Gastrocnemius medialis (tissue), 4 donors: ENCODE measurements at places on chromosomes 6 and 20.

GRCh38 chr6:12112540-12113189 is 100.6 kb downstream of the HIVEP1 start:
- DNase-seq, result no peak

DNA sequence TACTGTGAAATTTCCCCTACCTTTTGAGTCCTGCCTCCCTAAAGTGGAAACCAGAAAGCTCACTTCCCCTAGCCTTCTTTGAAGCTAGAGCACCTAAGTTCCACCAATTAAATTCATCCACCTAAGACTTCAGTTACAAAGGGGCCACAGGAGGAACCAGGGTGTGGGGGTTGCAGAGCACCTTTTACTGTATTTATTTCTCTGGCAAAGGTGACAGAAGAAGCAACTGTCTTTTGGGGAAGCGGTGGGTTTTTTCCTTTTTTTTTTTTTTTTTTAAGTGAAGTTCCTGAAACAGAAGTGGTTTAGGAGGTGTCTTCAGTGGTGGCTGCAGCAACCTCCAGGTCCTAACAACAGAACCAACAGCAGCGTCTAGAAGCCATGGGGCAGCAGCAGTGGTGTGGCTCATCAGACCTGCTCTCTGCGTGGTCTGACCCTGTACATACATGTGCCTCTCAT is 13.1 kb downstream of the PSMB9 start:
- DNase-seq, result no peak

GRCh38 chr6:82072751-82073150 is 174.8 kb downstream of the IBTK start:
- no peak for DNase-seq

GRCh38 chr6:150490586-150490985 is 109.1 kb upstream of the PLEKHG1 start:
- no peak for DNase-seq

GRCh38 chr6:56767892-56768531 is 125.3 kb upstream of the DST start:
- no peak for DNase-seq

- DNase-seq, result no peak
Measured at GRCh38 chr6:118875672-118876071, 18.3 kb upstream of the ASF1A start.

DNA sequence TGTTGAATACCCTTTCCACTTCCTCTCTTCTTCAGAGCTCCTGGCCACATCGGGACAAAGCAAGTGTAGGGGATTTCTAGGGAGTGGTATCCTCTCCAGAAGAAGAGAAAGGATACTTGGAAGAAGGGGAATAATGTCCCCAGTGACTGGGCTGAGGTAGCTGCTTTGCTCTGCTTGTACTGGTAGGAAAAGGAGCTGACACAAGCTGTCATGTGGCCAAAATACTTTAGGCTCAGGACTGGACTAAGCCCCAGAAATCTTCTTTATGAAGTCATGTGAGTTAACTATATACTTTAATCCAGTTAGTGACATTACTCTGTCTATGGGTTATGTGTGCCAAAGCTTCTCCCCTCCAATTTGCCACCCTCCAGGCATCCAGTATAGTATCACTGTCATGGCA is 40.5 kb downstream of the AKIRIN2 start:
- DNase-seq, result no peak

- no peak for DNase-seq
Measured at GRCh38 chr6:115704028-115704427, 356.7 kb downstream of the FRK start.

DNA sequence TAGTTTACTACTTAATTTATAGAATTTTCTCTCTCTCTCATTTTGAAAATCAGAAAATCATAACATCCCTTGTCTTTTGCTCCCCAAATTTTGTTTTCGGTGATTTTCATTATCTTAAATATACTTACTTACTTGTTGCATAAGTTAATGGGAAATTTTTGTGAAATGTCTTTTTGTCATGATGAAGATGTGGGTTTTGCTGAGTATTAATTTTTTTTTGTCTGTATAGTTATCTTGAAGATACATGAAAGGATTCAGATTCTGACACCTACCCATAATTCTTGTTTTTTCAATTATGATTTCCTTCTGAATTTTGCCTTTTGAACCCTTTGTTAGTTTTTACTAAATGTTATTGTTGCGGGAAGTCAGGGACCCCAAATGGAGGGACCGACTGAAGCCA is 817.9 kb downstream of the EYS start:
- DNase-seq, result no peak

DNA sequence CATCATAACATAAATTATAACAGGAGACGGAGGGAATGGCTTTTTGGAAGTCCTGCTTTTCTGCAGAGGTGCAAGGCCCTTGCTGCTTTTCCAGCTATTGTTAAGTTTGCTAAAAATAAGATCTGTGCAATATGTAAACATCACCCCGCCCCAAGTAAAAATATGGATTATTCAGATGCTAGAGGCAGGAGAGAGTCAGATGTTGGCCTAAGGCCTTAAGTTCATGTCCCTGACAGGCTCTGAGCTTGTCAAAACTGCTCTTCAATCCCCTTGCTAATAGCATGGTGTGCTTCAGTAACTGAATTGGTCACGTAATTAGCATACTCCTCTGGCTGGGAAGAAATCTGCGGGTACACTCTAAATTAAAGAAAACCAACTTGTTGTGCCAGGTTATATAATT is 147.5 kb downstream of the BMP2 start:
- no peak for DNase-seq

DNA sequence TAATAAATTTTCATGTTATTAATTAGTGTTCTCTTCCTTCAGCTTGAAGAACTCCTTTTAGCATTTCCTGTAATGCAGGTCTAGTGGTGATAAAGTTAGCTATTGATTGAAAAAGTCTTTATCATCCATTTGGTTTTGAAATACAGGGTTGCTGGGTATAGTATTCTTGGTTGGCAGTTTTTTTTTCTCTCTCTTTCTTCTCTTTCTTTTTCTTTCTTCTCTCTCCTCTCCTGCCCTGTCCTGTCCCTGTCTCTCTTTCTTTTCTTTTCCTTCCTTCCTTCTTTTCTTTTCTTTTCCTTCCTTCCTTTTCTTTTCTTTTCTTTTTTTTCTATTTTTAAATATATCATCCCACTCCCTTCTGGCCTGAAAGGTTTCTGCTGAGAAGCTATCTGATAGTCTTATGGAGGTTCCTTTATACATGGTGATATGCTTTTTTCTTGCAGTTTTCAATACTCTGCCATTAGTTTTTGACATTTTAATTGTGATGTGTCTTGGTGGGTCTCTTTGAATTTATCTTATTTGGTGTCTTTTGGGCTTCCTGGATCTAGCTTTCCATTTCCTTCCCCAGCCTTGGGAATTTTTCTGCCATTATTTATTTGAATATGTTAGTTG is 55.4 kb downstream of the CDC5L start:
- no peak for DNase-seq

DNA sequence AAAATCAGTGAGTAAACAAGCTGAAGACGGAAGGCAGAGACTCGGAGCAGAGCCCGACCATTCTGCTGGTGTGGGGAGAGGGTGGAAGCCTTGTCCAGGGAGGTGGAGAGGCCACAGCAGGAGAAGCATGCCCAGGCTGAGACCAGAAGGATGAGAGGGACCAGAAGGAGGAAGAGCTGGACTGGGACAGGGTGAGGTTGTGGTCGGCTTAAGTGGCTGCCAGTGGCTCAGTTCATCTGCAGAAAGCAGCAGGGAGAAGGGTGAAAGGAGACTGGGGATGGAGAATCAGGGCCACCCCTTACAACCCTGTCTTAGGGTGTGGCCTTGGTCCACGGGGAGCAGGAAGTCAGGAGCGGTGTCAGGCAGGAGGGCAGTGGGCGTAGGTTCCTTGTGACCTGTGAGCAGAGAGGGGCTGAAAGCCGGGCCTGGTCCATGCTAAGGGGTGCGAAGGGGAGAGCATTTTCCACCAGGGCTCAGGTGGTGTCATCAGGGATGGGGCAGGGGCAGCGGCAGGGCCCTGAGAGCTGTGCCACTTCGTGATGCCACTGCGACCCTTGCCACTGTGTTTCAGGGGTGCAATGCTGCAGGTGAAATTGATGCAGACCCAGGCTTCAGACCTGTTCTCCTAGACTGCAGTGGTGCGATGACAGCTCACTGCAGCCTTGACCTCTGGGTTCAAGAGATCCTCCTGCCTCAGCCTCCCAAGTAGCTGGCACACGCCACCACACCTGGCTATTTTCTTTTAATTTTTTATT is 81.1 kb downstream of the TTLL2 start:
- DNase-seq, result no peak

- no peak for DNase-seq
Measured at GRCh38 chr20:32635764-32636163, 38.0 kb downstream of the C20orf203 start.

DNA sequence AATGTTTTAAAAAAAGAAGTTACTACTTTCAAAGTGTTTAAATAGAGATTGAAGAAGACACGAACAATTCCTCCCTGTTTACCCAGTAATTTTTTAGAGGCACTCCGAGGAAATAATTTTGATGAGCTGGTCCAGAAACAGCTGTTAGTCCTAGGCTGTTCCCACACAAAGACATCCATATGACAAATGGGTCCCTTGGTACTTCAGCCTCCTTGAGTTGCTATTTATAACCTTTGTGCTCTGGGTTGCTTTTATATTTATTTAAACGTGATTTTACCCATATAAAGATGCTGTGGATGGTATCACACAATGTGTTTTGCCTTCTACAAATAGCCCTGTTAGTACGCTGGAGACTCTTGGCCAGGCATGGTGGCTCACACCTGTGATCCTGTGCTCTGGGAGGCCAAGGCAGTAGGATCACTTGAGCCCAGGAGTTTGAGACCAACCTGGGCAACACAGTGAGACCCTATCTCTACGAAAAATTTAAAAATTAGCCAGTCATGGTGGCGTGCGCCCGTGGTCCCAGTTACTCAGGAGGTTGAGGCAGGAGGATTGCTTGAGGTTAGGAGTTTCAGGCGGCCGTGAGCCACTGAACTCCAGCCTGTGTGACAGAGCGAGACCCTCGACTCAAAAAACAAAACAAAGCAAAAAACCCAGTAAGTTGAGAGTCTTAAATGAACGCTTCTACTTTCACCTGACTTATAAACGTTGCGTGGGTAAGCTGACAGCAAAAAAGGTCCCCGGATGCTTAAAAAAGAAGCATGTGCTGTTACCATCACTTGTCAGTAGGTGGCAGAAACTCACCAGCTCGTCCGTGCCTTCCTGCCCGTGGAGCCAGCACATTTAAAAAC is 56.9 kb upstream of the ARMH2 start:
- peak; percentile 31 for DNase-seq

GRCh38 chr6:106973018-106973835 is 1.3 kb downstream of the CD24 start:
- no peak for DNase-seq

DNA sequence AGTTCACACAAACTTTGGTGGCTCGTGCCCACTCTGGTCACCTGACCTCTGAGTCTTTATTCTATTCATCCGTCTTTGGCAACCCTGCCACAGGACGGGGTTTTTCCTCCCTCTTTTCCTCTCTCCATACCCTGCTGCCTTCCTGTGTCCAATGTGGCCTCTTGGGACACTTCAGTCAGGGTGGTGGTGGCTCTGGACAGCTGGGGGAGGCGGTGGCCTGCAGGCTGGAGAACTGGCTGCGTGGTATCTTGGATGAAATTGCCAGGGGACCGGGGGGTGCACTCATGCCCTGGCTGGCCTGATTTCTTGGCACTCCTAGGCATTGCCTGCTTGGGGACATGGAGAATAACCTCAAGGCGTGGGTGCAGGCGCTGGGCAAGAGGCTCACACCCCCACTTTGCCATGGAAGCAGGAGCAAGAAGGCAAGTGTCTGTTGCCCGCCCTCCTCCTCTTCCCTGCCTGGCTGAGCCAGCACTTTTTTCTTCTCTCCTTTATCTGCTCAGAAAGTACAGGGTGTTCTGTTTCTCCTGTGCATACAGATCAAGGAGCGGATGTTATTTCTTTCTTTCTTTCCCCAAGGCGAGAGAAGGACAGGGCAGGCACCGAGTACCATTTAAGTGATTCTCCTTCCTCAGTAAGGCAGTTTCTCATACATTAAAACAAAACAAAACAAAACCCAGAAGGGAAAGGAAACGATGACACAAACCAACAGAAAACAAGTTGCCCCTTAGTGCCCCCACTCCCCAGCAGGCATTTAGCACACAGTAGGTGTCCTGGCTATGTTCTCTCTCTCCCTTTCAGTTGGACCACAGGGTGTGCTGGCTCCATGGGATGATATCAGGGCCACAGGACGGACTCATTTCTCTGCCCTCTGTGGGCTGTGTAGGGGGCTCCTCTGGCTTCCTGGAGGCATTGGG is 155.5 kb upstream of the RNF24 start:
- no peak for DNase-seq

DNA sequence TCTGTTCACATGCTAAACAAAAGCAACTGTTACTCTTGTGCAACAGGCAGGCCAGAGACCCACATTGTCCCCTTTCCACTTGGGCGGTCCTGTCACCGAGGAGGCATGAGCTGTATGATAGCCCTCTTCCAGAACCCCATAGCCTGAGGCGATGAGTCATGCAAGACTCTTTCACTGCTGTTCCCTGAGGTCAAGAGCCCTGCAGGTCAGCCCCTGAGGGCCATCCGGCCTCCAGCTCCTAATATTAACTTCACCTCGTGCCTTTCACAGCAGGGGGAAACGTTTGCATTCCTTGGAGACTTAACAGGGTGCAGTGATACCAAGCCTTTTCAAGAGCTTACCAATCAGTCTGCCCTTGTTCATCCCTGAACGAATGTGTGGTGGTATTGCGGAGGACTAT is 253.3 kb upstream of the ECI2 start:
- DNase-seq, result no peak

DNA sequence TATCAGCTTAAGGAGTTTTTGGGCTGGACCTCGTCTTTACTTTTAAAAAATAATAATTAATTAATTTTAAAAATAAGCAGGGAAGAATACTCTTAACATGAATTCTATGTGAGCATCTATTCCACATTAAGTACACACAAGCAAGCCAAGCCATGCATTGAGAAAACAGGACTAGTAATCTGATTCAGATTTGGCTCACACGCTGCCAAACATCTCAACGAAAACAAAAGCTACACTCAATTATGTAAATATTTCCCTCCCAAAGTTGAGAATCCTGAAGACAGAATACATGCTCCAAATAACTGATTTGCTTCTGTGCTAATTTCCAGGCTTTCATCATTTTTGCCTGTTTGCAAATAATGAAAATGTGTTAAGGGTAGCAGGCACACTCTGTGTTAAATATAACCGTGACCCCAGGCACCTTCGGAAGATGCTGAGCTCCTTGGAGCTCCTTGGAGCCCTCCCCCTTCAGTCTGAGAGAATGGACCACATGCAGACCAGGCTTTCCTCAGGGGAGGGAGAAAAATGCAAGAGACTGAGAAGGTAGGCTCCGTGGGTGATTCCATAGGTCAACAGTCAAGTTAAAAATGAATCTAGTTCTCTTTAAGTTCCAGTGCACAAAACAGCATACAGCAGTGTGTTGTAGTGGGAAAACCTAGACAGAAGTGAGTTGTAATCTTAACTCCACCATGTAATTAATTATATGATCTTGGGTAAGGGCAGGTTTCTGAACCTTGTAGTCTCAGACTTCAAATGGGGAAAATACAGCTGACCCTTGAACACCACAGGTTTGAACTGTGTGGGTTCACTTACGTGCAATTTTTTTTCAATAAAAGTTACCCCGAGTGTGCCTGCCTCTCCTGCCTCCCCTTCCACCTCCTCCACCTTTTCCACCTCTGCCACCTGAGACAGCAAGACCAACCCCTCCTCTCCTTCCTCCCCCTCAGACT is 161.3 kb upstream of the RREB1 start:
- DNase-seq, result no peak

GRCh38 chr6:89828988-89829471 is 650 bp upstream of the CASP8AP2 start:
- DNase-seq, result no peak
